ENCODE measurements at places on chromosomes 13 and 19.

- peak; percentile 15 for DNase-seq
Observed at GRCh38 chr19:10228920-10229319, 2.2 kb downstream of the S1PR2 start.

DNA sequence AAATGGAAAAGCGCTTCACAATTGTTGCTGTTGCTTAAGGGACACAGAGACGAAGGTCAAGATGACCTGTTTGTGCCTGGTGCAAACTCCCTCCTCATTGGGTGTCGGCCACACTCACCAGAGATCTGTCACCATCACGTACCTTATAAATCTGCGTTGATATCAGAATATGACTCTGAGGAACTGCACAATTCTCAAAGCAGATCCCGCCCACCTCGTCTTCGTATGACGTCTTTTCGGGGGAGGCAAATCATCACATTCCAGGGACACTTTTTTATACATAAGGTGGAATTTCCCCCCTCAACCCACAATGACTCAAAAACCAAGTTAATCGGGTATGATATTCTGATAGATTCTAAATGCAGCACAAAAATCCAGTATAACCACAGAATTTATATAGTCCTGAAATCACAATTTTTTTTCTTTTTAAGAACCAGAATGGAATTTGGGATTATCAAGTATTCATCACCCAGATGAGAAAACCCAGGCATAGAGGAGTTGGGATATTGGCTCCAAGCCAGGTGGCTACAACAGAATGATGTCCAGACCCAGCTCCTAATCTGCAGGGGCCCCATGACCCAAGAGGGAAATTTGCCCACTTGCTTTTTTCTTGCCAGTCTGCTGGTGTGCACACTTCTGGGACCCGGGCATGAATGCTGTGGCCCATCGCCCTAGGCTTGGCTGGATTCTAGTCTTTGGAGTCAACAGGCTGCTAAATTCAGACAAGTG is 50.6 kb upstream of the MTIF3 start:
- DNase-seq, result no peak

GRCh38 chr13:79660361-79660760 is 179.4 kb downstream of the NDFIP2 start:
- DNase-seq, result no peak

DNA sequence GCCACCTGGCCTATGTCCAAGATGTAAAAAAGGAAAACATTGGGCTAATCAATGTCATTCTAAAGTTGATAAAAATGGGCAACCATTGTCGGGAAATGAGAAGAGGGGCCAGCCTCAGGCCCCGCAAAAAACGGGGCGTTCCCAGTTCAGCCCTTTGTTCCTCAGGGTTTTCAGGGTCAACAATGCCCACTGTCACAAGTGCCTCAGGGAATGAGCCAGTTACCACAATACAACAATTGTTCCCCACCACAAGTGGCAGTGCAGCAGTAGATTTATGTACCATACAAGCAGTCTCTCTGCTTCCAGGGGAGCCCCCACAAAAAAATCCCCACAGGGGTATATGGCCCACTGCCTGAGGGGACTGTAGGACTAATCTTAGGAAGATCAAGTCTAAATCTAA is 112.5 kb downstream of the ZNF486 start:
- no peak for DNase-seq

- no peak for DNase-seq
Observed at GRCh38 chr19:39749981-39750380, 12.2 kb upstream of the CLC start.

DNA sequence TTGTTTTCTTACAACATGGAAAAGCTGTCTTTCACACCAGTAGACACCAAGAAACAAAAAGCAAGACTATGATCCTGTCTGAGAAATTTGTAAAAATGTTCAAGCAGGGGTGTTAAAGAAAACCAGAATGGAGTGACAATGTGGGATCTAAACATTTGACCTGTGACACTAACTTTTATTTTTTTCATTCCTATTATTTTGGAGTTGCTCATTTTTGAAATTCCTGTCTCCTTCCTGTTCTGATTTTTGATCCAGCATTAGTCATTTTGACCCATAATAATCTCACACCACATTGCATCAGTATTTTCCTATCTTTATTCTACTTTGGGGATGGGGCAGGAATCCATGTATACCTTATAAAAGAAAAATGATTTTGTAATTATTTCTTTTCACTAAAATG is 164.2 kb downstream of the DLEU7 start:
- DNase-seq, result no peak

DNA sequence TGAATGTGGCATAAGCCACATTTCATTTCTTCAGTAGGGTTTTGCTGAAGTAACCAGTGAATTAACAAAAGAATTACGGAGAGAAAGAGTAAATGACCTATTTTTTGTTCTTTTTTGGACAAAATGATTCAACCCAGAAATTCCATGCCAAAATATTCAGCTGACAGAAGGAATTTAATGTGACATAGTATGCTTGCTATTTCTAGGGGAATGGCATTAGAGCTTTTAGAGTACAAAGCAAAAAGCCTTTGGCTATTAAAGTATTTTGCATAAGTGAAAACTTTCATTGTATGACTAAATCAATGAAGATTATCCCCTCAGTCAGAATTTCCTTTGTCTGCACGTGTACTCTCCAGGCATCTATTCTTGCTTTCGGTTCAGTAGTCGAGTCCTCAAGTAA is 465.3 kb downstream of the COG6 start:
- DNase-seq, result no peak
